ENCODE measurements at places on chromosomes 4 and X.

DNA sequence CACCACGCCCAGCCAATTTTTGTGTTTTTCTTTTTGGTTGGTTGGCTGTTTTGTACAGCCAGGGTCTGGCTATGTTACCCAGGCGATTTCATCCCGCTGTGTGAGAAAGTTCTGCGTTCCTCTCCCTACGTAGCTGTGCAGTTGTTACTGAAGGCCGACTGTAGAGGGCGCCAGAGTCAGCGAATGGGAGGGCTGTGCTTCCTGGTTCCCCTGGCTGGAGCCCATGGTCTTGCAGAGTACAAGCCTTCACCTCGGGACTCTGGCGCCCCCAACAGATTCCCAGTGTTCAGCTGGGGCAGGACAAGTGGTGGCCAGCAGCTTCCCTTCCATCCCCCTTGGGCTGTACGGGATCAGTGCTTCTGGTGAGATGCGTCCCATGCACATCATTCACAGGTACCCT, 5.6 kb upstream of the CT45A1 start:
- DNase-seq, result no peak

DNA sequence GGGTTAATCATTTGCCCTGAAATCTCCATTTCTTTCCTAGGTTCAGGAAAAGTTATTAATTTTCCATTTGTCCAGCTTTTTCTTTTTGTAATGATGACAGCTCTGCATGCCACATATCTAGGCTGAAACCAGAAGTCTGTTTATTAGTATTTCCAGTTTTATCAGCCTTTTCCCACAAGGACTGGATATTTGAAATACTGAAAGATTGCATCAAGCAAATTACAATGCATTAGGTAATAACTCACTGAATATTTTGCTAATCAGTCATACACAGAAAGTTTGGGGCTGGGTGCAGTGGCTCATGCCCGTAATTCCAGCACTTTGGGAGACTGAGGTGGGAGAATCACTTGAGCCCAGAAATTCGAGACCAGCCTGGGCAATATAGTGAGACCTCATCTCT, 21.5 kb downstream of the SLC9A7 start:
- DNase-seq, result no peak

GRCh38 chr4:165331823-165332222, 4.4 kb downstream of the MSMO1 start:
- no peak for DNase-seq

DNA sequence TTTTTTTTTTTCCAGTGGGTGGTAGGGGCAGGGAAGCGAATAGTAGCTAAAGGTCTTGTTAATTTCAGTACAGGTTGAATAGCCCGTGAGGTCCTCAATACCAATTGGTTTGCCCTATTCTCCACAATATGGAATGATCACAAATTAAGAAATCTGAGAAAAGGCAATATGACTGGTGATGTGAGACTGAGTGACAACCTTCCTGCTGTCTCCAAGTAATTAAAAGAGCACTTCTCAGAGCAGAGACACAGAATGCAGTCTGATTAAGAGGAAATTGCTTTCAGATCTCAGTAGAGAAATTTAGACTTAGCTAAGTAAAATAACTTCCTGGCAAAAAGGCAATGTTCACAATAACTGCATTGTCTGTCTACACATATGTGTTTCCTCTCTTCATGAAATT, 23.0 kb downstream of the GPR174 start:
- DNase-seq, result no peak

DNA sequence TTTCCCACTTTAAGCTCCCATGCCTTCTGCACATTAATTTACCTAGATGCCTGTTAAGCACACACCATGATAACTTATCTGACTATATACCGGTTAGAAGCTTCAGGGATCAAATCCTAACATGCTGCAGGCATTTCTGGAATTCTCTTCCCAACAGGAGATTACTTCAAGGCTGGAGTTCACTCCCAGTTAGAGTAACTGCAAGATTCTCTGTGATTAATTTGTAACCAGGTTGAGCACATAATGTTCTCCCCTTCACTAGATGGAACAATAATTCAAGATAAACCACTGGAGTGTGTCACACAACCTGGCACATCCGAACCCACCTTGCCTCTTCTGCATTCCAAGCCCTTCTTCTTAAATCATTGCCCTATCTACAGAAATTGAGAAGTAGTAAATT, 11.8 kb upstream of the UGT2A3 start:
- DNase-seq, result no peak

- no peak for DNase-seq
Measured at GRCh38 chr4:16082426-16083240, 1.2 kb downstream of the PROM1 start.

DNA sequence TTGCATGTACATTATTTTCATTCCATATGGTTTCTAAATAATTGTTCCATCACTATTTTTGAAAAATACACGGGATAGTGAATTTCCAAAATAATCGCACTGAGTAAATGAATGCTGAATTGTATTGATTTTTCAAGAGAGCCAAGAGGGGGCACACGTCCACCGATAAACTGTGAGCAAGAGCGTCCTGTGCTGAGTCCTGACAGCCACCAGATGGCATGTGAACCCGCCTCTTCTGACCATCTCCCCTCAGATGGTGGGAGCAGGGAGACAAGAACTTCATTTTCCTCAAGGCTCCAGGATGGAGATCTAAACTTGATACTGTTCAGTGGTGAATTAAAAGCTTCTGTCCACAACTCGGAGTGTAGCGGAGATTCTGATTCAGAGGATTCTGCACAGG, 30.6 kb upstream of the IL9R start:
- no peak for DNase-seq

GRCh38 chr4:33071535-33071934, 2351.4 kb downstream of the PCDH7 start:
- no peak for DNase-seq

- DNase-seq, result no peak
Measured at GRCh38 chr4:3208826-3209225, 40.1 kb upstream of the MSANTD1 start.

GRCh38 chrX:102835504-102836146, 101.4 kb upstream of the RAB40AL start:
- DNase-seq, result no peak

DNA sequence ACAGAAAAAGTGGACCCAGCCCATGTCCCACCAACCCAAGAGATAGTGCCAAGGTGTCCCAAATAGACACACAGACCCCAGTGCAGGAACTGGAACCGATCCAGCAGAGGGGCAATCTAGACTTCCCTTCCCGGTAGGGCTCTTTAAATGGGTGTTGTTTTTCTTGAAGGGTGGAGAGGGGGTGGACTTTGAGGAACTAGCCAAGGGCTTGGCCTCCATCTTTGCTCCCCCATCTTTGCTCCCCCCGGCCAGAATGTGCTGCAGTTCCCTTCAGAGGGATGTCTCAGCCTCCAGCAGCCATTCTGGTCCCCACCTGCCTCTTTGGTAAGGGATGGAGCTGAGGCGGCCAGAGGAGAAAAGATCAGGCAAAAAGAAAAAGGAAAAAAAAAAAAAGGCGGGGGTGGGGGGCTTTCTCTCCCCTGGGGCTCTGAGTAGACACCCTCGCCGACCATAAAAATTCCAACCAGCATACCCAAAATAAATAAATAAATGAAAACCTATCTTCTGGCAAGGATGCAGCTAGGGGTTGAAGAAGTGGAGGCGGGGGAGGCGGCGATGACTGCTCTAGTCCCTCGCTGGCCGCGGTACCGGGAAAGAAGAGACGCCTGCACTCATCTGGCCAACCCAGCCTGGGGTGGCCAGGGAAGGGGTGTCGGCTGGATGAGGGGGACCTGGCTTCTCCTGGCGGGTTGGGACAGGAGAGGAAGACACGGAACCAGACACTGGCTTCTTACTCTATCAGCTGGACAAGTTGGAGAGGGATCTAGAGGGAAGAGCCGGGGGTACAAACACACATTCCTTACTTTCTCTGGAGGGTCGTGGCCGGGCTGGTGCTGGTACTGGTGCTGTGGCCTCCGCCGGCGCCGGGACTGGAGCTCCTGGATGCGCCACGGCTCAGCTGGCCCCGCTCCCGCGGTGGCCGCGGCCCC, 38.5 kb upstream of the IQSEC2 start:
- no peak for DNase-seq

- DNase-seq, result no peak
Measured at GRCh38 chr4:122548886-122549630, 71.8 kb downstream of the IL21 start.

DNA sequence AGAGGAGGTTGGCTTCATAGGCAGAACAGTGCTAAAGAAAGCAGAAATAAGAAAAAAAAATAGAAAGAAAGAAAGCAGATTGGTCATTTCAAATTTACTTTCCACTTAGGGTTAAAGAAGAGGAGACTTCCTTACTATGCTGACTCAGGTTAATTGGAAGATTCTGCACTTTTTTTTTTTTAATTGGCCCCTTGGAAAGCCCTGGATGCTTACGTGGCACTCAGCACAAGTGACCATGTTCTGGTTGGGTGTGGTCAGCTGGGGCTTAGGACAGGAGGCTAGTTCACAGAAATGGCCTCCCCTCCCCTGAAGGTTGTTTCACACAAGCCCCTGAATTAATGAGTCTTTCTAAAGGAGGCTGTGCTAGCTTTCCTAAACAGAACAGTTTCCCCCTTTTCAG, 14.5 kb downstream of the MAGEA9B start:
- no peak for DNase-seq

GRCh38 chrX:9878146-9878820, 88.9 kb upstream of the CLDN34 start:
- no peak for DNase-seq

DNA sequence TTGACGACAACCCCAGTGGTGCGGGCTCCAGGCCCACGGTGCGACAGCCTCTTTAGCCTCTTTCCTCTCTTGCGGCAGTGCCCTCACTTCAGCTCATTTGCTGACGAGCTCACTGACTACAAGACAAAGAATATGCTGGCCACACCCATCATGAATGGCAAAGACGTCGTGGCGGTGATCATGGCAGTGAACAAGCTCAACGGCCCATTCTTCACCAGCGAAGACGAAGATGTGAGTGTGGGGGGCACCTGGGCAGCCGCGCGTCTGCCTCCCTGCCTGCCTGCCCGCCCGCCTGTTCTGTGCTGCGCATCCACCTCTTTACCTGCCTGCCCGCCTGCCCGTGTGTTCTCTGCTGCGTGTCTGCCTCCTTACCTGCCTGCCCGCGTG, 9.2 kb downstream of the PDE6B start:
- DNase-seq, result no peak

DNA sequence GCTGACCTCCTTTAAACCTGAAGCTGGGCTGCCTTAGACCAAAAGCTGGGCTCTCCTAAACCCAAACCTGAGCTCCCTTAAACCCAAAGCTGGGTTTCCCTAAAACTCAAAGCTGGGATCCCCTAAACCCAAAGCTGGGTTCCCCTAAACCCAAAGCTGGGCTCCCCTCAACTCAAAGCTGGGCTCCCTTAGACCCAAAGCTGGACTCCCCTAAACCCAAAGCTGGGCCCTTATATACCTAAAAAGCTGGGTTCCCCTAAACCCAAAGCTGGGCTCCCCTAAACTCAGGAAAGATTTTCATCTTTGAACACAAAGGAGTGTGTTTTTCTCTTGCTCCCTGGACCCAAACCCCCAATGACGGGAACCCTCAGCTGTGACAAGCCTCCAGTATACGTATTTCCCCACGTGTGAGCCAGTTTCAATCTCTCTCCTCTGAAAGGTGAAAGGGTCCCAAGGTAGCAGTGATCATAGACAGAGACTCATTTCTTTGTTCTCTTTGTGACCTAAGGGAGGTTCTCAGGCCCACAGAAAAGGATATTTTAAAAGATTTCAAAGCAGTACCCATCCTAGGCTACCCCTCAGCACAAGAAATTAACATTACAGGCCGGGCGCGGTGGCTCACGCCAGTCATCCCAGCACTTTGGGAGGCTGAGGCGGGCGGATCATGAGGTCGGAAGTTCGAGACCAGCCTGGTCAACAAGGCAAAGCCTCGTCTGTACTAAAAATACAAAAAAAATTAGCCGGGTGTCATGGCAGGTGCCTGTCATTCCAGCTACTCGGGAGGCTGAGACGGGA, 31.3 kb upstream of the ASMTL start:
- peak; percentile 2 for DNase-seq

DNA sequence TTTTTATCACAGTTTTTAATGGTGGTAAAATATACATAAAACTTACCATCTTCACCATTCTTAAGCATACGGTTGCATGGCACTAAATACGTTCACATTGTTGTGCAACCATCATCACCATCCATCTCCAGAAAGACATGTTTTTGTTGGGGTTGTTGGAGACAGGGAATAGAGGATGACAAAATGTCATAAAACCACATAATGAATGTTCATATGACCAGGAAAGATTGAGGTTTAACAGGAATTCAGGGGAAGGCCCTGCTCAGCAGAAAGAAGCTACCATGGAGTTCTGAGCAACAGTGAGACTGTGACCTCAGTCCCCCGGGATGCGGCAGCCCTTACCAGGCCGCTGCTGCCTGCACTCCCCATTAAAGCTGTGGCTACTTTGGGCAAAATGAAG, 63.9 kb upstream of the TRIM2 start:
- DNase-seq, result no peak

- no peak for DNase-seq
Measured at GRCh38 chr4:61201961-61202637, 2.0 kb downstream of the ADGRL3 start.

- DNase-seq, result no peak
Measured at GRCh38 chr4:13701937-13702446, 74.5 kb upstream of the BOD1L1 start.

GRCh38 chrX:45669715-45670340, 469.2 kb upstream of the DIPK2B start:
- no peak for DNase-seq

DNA sequence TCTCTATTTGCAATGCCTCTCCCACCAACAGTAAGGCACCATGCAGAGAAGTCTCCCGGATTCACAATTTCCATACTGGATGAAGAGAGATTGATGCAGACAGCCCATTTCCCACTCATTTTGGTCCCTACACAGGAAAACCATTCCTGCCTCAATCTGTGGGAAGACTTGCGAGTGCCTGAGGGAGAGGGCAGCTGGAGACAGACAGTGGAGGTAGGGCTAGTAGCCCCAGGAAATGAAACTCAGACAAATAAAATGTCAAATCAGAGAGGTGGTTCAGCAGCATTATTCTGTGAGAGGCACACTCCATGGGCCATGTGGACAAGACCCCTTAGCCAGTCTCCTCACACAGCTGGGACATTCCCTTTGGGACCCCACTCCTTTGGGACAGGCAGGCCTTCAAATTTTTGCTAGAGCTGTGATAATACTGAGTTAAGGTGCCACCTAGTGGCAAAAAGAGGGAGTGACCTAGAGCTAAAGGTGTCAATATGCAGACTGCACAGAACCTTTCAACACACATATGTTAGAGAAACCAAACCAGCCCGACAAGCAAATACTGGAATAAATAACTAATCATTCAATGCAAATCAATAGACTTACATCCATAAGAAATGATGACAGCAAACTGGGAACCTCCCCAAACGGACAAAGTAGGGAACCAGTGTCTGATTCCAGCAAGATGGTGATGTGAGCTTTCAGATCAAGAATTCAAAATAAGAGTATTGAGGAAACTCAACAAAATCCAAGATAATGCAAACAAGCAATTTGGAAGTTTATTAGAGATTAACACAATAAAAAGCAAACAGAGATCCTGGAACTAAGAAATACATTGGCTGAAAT, 1865.3 kb upstream of the AGA start:
- DNase-seq, result no peak

GRCh38 chrX:43866423-43866822, 15.8 kb downstream of the MAOB start:
- DNase-seq, result no peak

GRCh38 chr4:85474356-85474755, 594 bp upstream of the ARHGAP24 start:
- no peak for DNase-seq

- DNase-seq, result no peak
Measured at GRCh38 chr4:92519727-92520126, 216.0 kb downstream of the GRID2 start.

Measured in activated CD4-positive, alpha-beta T cell treated with anti-CD3 and anti-CD28 coated beads for 1 hour (primary cell).